ENCODE measurements at places on chromosomes 5 and 9. TPM values are rescaled to one million over a fixed set of nuclear protein-coding genes. Genes with fewer than 3 reads are reported as not detected.

DNA sequence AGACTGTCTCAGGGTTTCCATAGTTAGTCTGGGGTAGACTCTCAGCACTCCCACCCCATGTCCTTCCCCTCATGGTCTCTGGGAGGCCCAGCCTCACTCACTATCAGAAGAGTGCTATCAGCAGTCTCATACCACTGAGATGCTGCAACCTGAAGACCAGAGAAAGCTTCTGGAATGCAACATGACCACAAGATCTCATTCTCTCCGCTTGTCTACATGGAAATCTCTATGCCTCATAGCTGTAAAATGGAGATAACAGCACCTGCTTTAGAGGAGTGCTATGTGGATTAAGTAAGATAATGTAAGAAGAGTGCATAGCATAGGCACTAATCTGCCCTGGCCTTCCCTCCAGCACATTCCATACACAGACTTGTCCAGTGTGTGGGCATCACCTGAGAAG is 47.0 kb upstream of the ZNF169 start:
- no peak for DNase-seq

- no peak for DNase-seq
Observed at GRCh38 chr5:12865529-12865928, 961.3 kb upstream of the CTNND2 start.

GRCh38 chr5:50967009-50967562 is 300.6 kb downstream of the PARP8 start:
- no peak for DNase-seq

The NSG2 gene
- 0.11 TPM for total RNA-seq

The GMCL2 gene
- total RNA-seq = not detected

DNA sequence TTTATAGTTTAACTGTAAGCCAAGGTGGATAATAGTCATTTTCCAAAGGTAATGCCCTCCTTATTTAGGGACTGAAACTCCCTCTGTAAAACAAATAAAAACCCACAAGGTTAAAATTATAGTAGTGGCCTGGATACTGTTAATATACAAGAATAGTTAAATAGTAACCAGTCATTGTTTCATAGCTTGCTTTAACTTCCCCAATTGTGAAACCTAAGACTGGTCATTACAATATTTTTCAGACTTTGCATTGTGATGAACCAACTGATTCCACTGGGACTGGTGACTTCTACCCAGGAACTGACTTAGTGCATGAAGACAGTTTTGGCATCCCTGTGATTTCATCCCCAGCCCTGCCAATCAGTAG is 162.6 kb downstream of the SMC2 start:
- no peak for DNase-seq

GRCh38 chr5:181042036-181042713 is 2.1 kb downstream of the BTNL9 start:
- DNase-seq = no peak

GRCh38 chr9:108468364-108468763 is 387.4 kb downstream of the ACTL7B start:
- DNase-seq = peak; percentile 44

- DNase-seq = no peak
Observed at GRCh38 chr5:122756264-122756911, 18.5 kb upstream of the SNX2 start.

The CATSPER3 gene
- total RNA-seq = 0.32 TPM

The PRDM9 gene
- not detected for total RNA-seq

- DNase-seq = no peak
Observed at GRCh38 chr5:31767335-31768031, 128.6 kb downstream of the PDZD2 start.

DNA sequence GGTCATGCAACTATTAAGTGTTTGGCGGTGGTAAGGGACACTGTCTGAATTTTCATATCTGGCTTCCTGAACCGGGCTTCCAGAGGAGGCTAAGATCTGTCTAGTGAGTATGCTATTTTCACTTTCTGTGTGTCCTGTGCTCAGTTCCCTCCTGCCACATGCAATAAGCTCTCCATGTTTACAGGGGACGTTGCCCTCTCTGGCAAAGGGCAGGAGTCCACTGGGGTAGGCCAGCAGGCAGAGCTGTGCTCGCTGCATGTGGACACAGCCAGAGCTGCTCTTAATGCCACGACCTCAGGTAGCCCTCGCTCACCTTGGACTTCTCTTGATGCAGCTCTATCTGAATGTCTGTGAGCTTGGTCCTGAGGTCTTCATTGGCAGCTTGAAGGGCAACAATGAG is 111.2 kb downstream of the JAKMIP2 start:
- no peak for DNase-seq

The QRFP gene
- not detected for total RNA-seq

DNA sequence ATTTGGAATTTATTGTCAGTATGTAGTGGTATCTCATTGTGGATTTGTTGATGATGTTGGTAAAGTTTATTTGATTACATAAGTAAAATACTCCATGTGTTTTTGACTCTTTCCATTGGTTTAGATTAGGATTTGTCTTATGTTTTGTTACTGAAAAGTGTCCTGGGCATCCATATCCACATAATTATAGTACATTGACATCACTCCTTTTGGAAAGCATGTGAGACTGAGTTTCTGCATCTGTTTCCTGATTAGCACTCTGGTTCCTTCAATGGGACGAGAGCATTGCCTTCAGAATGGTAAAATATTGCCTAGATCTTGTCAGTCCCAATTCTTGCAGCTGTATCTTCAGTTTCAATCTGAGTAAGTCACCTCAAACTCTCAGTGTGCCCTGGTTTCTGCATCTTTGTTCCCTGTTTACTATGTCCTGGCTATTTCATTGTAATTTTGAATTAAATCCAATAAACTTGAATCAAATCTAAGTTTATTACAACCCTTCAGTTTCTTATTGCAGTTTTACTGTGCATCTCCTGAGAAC is 128.1 kb downstream of the FBXO38 start:
- no peak for DNase-seq

GRCh38 chr9:136965771-136966484 is 11.4 kb upstream of the PTGDS start:
- no peak for DNase-seq

DNA sequence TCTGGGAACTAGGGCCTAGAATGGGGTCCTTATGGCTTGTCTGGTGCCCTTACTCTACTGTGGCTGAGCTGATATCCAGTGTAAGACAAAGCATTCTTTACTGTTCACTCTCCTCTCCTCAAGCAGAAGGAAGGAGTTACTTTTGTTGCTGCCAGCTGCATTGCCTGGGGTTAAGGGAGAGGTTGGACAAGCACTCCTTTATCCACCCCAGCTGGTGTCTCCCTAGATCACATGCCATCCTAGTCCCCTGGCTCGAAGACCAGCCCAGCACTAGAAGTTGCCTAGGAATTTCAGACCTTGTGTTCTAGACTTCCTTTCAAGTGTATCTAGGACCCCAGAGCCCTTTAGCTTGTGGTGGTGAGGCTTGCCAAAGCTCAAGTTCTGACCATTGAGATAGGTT is 1051.5 kb upstream of the C9orf72 start:
- no peak for DNase-seq

The RNF180 gene
- 12.4 TPM for total RNA-seq

The PCDHB3 gene
- 1.4 TPM for total RNA-seq

DNA sequence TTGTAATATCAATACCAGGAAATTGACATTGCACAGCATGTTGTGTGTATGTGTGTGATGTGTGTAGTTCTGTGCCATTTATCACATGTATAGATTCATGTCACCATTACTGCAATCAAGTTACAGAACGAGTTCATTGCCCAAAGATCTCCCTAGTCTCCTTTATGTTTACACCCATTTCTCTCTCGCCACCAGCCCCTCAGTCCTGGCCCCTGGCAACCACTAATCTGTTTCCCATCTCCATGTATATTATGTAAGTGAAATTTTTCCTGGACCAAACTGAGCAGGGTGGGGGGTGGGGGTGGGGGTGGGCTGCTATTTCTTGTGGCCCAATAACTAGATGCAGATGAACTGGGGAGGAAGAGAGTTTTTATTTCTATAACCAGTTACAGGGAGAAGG is 11.5 kb upstream of the S1PR3 start:
- DNase-seq = no peak
